Pulmonary artery endothelial cell (primary cell): ENCODE measurements at places on chromosomes 7 and 10.
A peak's percentile ranks its signal among the peaks of the same experiment; 100 is the strongest.

- peak; percentile 29 for DNase-seq
These were observed 86.2 kb upstream of the DYNC1I1 start for GRCh38 chr7:95686109-95686508.

DNA sequence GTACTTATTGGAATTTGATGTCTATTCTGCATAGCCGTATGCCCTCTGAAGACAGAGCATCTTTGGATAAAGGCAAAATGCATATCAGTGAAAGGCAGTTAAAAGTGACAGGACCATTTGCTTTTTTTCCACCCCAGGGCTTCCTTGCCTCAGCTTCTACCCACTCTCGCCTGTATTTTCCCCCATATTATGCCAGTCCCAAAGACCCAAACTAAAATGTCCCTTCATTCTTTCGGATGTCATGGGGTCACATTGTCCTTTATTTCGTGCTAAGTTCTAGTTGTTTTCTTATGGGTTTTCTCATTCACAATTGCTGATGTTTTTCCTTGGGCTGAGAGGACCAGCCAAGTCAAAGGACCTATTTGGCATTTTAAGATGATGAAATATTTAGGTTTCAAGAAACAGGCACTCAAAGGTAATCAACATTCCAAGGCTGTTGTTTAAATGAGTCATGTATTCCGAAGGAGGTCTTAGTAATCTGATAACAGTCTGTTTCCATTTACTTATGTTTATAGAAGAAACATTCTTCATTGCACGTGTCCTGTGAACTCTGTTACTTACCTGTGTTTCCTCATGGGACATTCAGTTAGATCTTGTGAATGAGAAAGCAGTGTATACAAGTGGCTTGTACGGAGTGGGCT, 74.1 kb downstream of the DNAH11 start:
- peak; percentile 43 for DNase-seq

- peak; percentile 85 for DNase-seq
These were observed 58.4 kb downstream of the MAPK8 start for GRCh38 chr10:48364659-48365405.

GRCh38 chr10:83698899-83699298, 440.4 kb upstream of the GHITM start:
- no peak for DNase-seq

DNA sequence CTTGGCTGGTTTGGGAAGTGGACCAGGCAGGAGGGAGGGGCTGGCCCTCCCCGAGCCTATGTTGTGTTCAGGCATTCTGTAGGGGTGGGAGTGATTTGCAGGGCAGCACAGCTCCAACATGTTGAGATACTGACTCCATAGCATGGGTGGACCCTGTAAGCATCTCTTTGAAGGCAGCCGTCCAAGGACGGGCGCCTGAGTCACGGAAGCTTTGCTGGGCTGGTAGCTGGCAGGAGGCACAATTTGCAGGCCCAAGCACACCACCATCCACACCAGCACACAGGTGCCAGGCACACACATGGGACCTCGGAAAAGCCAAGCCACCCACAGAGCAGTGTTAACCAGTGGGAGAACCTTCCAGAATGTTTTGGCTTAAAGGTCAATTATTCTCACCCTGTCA, 505.1 kb upstream of the FOXK1 start:
- no peak for DNase-seq

- DNase-seq: no peak
These were observed 45.2 kb upstream of the SEMA3D start for GRCh38 chr7:85232068-85232467.

GRCh38 chr10:59971915-59972314, 65.6 kb upstream of the CCDC6 start:
- DNase-seq: no peak

DNA sequence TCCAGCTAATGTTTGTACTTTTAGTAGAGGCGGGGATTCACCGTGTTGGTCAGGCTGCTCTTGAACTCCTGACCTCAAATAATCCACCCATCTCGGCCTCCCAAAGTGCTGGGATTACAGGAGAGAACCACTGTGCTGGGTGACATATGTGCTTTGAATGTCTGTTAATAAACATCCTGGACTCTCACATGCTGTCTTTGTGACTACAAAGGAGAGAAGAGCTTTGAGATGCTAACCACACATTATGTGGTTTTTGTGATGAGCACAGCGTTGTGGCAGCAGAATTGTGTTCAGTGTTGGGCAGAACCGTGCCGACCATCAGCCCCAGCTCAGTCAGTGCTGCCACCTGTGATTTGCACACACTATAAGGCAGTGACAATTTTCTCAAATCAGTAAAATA, 500.1 kb upstream of the KLF6 start:
- DNase-seq: no peak

DNA sequence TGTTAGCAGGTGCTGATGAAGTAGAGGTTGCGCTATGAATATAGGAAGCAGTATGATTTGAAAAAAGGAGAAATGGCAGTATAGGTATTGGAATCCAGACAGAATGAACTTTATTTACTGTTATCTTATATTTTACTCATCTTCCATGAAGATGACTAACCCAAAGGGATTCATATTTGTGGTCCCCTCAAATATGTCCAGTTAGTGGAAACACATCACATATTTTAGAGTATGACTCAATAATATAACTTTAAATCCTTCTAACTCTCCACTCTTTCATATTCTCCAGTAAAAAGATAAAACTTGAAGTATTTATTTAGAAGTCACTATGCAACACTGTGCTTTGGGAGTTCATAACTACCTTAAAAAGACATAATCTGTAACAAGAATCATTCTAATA, 286.5 kb upstream of the LRRTM3 start:
- no peak for DNase-seq

- DNase-seq: no peak
These were observed 30.3 kb downstream of the SKIDA1 start for GRCh38 chr10:21495002-21495751.

DNA sequence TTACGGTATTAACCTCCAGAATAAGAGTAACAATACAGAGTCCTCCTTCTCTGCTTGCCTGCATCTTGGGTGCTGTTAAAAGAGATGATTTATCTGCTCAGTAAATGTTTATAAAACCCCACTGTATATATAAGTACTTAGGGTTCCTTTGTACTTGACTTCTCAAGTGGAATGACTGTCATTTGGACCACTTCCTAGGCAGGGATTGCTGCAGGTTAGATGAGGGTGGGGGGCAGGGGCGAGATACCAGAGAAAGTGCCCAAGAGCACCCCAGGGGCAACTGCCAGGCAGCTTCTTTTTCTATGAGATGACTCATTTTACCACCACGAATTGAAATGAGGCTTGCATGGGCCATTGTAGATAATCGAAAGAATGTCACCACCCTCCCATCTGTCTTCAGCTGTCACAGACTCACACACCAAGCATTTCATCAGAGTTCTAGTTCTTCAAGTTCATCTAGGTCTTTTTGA, 421.9 kb upstream of the GALNT17 start:
- no peak for DNase-seq

DNA sequence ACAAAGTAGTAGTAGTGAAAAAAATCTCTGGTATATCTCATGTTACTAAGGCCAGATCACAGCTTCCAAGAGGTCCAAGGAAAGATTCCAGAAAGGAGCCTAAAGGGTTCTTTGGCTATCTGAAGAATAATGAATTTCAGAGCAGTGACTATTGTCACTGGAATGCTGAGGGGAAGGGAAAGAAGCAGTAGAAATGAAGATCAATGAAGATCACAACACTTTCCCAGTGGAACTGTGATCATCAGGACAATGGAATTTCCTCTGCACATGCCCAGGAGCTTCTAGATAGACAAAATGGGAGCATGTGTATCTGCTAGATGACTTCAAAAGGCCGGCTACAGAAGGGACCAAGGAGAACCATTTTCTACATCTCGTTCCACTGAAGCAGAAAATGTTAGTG, 219.5 kb upstream of the PHYHIPL start:
- no peak for DNase-seq

DNA sequence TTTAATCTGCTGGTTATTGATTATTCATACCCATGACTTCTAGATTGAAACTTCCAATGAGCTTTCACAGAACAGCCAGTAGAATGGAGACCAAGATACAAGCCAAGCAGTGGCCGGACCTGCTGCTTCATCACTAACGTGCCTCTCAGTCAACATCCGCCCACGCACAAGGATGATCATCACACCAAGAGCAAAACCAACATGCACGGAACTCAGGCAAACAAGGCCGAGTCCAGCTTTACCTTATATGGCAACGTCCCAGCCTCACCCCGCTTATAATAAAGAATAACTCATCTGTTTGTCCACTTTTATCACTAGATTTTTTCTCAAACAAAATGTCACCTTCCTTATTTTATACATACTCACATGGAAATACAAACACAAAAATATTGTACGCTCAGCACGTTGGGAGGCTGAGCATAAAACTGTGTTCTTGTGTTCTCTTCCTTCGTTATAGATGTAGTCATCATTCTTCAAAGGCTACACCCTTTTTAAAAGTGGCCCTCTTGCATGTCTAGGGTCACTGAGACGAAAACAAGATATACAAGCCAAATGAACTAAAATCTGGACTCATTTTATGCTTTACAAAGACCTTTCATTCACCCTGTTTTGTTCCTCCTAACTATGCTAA, 122.7 kb downstream of the SFMBT2 start:
- DNase-seq: no peak

- no peak for DNase-seq
These were observed 54.8 kb downstream of the UBE2H start for GRCh38 chr7:129898007-129898406.

- peak; percentile 36 for DNase-seq
These were observed 132.7 kb downstream of the TAX1BP1 start for GRCh38 chr7:27872356-27873275.

- peak; percentile 48 for DNase-seq
These were observed 22.1 kb downstream of the GNA12 start for GRCh38 chr7:2821842-2822507.

DNA sequence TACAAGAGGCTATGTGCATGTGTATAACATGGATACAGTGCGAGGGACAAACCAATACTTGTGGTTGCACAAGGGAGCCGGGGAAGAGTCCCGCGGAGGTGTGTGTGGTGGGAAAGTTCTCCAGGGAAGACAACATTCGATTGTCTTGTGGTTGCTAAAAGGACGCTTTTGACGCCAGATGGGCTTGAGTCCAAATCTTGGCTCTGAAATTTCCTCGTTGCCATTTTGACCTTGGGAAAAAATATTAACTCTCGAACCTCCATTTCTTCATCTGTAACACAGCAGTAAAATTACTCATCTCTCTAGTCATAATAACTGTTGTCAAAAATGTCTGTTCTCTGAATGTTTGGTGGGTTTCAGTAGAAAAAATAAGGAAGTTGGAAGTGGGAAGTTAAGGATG, 16.5 kb downstream of the PLXDC2 start:
- DNase-seq: no peak

GRCh38 chr7:90166153-90166552, 11.9 kb downstream of the STEAP1 start:
- DNase-seq: no peak

DNA sequence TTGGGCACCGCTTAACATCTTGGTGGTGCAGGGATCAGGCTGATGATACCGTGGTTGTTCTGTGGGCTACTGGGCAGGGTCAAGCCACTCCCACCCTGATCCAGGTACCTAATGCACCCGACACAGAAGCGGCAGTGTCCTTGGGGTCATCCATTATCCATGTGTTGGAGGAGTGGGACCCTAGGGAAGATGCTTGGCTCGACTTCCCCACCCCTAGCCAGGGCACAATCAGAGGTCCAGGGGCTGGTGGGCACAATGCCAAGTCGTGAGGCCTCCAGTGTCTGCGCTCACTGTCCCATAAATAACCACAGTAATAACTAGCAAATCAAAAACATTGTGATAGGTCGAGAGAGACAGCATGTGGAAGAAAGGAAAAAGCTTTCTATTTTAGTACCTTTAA, 37.7 kb downstream of the HTRA1 start:
- DNase-seq: no peak

DNA sequence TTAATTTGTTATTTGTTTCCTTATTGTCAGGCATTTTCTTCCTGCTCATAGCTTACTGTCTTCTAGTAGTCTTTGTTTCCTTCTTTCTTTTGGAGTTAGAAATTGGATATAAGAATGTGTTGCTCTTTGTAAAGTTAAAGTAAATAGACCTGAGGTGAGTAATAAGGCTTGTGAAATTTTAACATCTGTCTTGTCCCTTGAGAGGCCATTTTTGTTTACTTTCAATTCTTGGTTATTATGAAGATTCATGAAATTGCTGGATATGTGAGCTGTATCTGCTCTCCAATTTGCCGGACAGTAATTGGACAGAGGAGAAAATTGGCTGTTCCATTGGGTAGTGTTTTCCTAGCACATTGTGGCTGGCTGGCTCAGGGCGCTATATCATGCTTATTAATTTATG, 260.7 kb downstream of the EXOC4 start:
- DNase-seq: no peak

- no peak for DNase-seq
These were observed 35.3 kb upstream of the TNKS2 start for GRCh38 chr10:91762878-91763277.

- no peak for DNase-seq
These were observed 77.6 kb upstream of the NME8 start for GRCh38 chr7:37770838-37771237.

GRCh38 chr10:110107887-110108286, 99.5 kb upstream of the MXI1 start:
- DNase-seq: no peak

DNA sequence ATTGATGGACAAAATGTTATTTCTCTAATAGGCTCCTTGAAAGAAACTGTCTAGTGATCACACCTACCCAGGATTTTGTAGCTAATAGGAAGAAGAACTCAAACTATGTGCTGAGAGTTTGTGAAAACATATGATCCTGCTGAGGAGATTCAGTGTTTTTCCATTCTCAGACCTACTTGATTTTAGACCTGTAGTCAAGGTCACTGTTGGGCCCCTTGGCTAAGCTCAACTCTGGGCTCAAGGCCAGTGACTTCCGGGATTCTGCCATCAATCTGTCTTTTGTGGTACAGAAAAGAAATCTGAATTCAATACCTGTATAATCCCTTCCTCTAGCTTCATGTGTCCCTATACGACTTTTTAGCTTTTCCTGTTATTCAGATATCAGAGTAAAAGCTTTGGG, 79.7 kb upstream of the FERD3L start:
- no peak for DNase-seq

- DNase-seq: no peak
These were observed 6.9 kb downstream of the PFKP start for GRCh38 chr10:3074145-3074665.

DNA sequence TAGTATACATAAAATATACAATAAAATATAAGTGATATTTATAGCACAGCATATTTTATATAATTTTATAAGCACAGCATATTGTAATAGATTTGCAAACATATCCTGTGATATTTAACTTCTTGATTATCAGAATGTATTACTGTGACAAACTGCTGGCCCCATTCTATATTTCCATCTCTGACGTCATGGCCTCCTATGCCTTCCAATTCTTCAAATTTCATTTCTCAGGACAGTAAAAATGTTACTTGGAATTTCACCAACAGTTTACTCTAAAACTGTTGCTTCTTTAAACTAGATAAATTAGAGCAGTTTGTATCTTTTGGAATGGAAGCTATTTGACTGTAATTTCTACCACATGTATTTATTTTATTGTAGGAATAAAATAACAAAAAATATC, 102.5 kb upstream of the SLC25A13 start:
- no peak for DNase-seq
